Activated CD8-positive, alpha-beta memory T cell treated with anti-CD3 and anti-CD28 coated beads, Interleukin-2, amount 10 ng/mL, durations not matched to agents 7 days and 5 days (primary cell): ENCODE measurements at places on chromosomes 11 and 22. TPM values are rescaled to one million over a fixed set of nuclear protein-coding genes. Genes with fewer than 3 reads are reported as not detected.

OR52I2 gene
- total RNA-seq, result not detected

OR10G6 gene
- not detected for total RNA-seq

NPAS4 gene
- 0.12 TPM for total RNA-seq

P2RY6 gene
- not detected for total RNA-seq

IGLL1 gene
- 2.0 TPM for total RNA-seq

OR2AT4 gene
- not detected for total RNA-seq

VSIG10L2 gene
- not detected for total RNA-seq

PKDREJ gene
- not detected for total RNA-seq

RFPL1 gene
- not detected for total RNA-seq

UCP3 gene
- 5.2 TPM for total RNA-seq

LRRC56 gene
- 2.1 TPM for total RNA-seq

SOX10 gene
- not detected for total RNA-seq

OPCML gene
- total RNA-seq, result not detected

NAALADL1 gene
- total RNA-seq, result 15.3 TPM

XNDC1N gene
- 14.8 TPM for total RNA-seq

C11orf52 gene
- not detected for total RNA-seq

DCHS1 gene
- 0.32 TPM for total RNA-seq

CPSF7 gene
- total RNA-seq, result 118 TPM

TEX12 gene
- not detected for total RNA-seq

MYO7A gene
- 0.28 TPM for total RNA-seq

DNAJB7 gene
- not detected for total RNA-seq

TIGD3 gene
- total RNA-seq, result 1.1 TPM

LUZP2 gene
- total RNA-seq, result not detected

RBM7 gene
- total RNA-seq, result 38.0 TPM

BLID gene
- total RNA-seq, result not detected

CDON gene
- total RNA-seq, result 1.8 TPM

OR2AG1 gene
- not detected for total RNA-seq

P2RX6 gene
- total RNA-seq, result 0.32 TPM

CLDN5 gene
- total RNA-seq, result not detected

NRIP3 gene
- total RNA-seq, result 2.1 TPM

LDLRAD3 gene
- not detected for total RNA-seq

BAIAP2L2 gene
- 0.70 TPM for total RNA-seq

TPBGL gene
- total RNA-seq, result 0.07 TPM

INPP5J gene
- not detected for total RNA-seq

ZNF195 gene
- 39.1 TPM for total RNA-seq

GGA1 gene
- total RNA-seq, result 85.9 TPM

VWCE gene
- 3.8 TPM for total RNA-seq

OR51B5 gene
- 0.47 TPM for total RNA-seq

SERPIND1 gene
- total RNA-seq, result not detected

MAJIN gene
- not detected for total RNA-seq

RRP8 gene
- total RNA-seq, result 33.1 TPM

MYRF gene
- total RNA-seq, result 2.1 TPM

LRRC74B gene
- not detected for total RNA-seq

NFAM1 gene
- total RNA-seq, result 0.07 TPM

CFAP300 gene
- total RNA-seq, result not detected

OR4C46 gene
- not detected for total RNA-seq

MED19 gene
- 14.9 TPM for total RNA-seq

MISFA gene
- 0.85 TPM for total RNA-seq

HEPHL1 gene
- not detected for total RNA-seq

TSPAN18 gene
- 3.8 TPM for total RNA-seq

POU2AF2 gene
- total RNA-seq, result not detected

OR8D1 gene
- total RNA-seq, result not detected

LRRC75B gene
- 2.1 TPM for total RNA-seq

DDX6 gene
- 153 TPM for total RNA-seq
